ENCODE measurements at places on chromosomes 3 and 15.

- H3K27ac ChIP-seq: no peak overlapping the region
- H3K27me3 ChIP-seq: no peaks in the 10 kb centered on the region
- no peak for DNase-seq
- no peaks in the 10 kb centered on the region for H3K4me1 ChIP-seq
- no peak overlapping the region for H3K4me3 ChIP-seq
- H3K36me3 ChIP-seq: no peaks in the 10 kb centered on the region
Measured at GRCh38 chr15:79025201-79025600, 65.4 kb downstream of the RASGRF1 start.

GRCh38 chr3:64321747-64322146 lies 96.5 kb upstream of the PRICKLE2 start:
- DNase-seq: peak; percentile 60
- no peak overlapping the region for H3K27ac ChIP-seq
- H3K4me3 ChIP-seq: no peak overlapping the region
- H3K36me3 ChIP-seq: no peaks in the 10 kb centered on the region

- no peak for DNase-seq
- H3K27me3 ChIP-seq: no peaks in the 10 kb centered on the region
- no peaks in the 10 kb centered on the region for H3K4me1 ChIP-seq
- H3K27ac ChIP-seq: no peak overlapping the region
Measured at GRCh38 chr3:11136830-11137626, 17.3 kb upstream of the HRH1 start.

DNA sequence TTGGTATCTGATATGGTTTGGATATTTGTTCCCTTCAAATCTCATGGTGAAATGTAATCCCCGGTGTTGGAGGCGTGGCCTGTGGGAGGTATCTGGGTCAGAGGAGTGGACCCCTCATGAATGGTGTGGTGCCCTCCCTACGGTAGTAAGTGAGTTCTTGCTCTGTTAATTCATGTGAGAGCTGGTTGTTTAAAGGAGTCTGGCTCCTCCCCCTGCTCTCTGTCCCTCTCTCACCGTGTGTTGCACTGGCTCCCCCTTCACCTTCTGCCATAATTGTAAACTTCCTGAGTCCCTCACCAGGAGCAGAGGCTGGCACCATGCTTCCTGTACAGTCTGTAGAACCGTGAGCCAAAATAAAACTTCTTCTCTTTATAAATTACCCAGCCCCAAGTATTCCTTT lies 246.9 kb upstream of the AGTR1 start:
- no peaks in the 10 kb centered on the region for H3K27me3 ChIP-seq
- H3K4me1 ChIP-seq: no peaks in the 10 kb centered on the region
- no peaks in the 10 kb centered on the region for H3K36me3 ChIP-seq
- no peak overlapping the region for H3K27ac ChIP-seq

DNA sequence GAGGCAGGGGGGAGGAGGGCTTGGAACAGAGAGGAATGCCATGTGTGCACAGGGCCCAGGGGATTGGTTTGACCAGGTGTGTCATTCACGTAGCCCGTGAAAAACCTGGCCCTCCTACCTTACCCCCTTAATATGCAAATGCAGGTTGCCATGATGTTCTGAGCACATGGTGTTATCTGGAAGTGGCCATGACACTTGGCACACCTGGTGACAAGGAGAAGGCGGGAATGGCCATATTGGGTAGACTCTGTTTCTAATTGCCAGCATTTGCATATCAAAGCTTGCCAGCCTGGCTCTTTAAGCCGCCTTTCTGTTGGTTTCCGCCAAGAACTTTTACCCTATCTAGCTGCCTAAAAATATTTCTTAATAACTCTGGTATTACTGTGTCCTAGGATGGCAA lies 202.1 kb upstream of the DPH6 start:
- H3K27me3 ChIP-seq: no peaks in the 10 kb centered on the region
- no peaks in the 10 kb centered on the region for H3K4me1 ChIP-seq
- no peaks in the 10 kb centered on the region for H3K36me3 ChIP-seq
- H3K27ac ChIP-seq: no peak overlapping the region
- H3K4me3 ChIP-seq: no peak overlapping the region

DNA sequence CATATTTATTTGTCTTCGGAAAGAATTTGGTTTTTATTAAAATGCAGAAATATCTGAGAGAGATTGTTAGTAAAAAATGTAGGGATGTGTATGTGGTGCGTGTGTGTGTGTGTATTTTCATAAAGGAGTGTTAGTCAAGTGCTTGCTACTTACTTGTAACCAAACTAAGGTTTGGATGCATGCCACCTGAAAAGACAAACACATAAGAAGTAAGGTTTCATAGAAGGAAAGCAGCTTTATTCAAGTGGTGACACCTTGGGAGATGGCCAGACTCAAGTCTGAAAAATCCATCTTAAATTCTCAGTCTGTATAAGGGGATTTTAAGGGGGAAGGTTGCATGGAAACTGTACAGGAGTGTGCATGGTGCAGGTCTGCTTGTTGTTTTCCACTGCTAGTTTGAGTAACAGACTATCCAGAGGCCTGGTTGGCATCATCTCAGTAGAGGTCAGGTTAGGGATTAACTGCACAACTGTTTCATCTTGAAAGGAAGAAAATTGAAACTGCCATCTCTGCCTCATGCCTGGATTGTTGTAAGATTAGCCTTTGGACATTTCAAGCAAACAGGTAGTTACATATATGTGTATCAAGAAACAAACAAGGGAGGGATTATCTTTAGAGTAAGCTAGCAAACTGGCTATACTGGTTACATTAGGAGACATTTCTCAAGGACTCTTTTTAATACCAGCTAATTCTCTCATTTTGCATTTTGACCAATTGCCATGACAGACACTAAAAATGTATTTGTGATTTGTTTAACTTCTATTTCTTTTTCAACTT lies 196.7 kb downstream of the EPHA6 start:
- no peaks in the 10 kb centered on the region for H3K27me3 ChIP-seq
- no peak for DNase-seq
- no peak overlapping the region for H3K4me3 ChIP-seq
- H3K36me3 ChIP-seq: no peaks in the 10 kb centered on the region
- no peaks in the 10 kb centered on the region for H3K4me1 ChIP-seq

GRCh38 chr3:59810606-59811005 lies 760.8 kb upstream of the CFAP20DC start:
- no peak overlapping the region for H3K4me3 ChIP-seq
- no peaks in the 10 kb centered on the region for H3K4me1 ChIP-seq
- no peaks in the 10 kb centered on the region for H3K36me3 ChIP-seq
- no peak overlapping the region for H3K27ac ChIP-seq

DNA sequence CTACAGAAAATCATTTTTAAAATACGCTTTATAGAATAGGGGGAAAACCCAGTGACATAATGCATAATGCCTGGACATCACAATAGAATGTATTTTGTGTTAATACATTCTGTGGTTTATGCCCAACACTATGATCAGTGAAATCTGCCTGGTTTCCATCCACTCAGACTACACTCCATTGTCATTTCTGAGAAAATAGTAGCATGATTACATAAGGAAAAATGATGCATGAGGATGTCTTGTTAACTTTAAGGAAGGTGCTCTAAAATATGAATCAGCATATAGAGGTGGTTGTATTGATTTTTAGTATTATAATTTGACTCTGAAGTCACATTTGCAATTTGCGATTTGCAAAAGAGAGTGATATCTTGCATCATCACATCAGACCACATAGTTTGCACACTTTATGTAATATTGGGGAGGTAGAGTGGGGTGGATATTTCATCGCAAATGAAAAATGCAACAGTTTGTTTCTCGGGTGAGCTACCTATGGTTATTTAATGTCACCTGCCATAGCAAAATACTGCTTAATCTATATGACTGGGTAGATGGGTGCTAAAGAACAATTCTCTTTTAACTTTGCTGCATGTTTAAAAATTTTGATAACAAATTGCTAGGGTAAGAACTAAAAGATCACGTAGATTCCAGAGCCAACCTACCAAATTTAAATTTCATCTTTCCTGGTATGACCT lies 403.9 kb downstream of the IL5RA start:
- no peak overlapping the region for H3K27ac ChIP-seq
- DNase-seq: no peak
- no peak overlapping the region for H3K4me3 ChIP-seq
- no peaks in the 10 kb centered on the region for H3K27me3 ChIP-seq
- H3K36me3 ChIP-seq: no peaks in the 10 kb centered on the region

- no peak overlapping the region for H3K4me3 ChIP-seq
- no peak overlapping the region for H3K27ac ChIP-seq
- no peak for DNase-seq
- H3K27me3 ChIP-seq: no peaks in the 10 kb centered on the region
- H3K4me1 ChIP-seq: no peaks in the 10 kb centered on the region
Measured at GRCh38 chr3:55327131-55327920, 159.8 kb downstream of the WNT5A start.

- H3K27ac ChIP-seq: no peak overlapping the region
- no peaks in the 10 kb centered on the region for H3K36me3 ChIP-seq
- no peak for DNase-seq
- H3K4me3 ChIP-seq: no peak overlapping the region
- no peaks in the 10 kb centered on the region for H3K4me1 ChIP-seq
- no peaks in the 10 kb centered on the region for H3K27me3 ChIP-seq
Measured at GRCh38 chr3:189673535-189673934, 42.3 kb downstream of the TP63 start.

Data from kidney (tissue), 22 donors.